Urinary bladder (tissue), 4 donors: ENCODE measurements at places on chromosomes 5 and 9. TPM values are rescaled to one million over a fixed set of nuclear protein-coding genes. Genes with fewer than 3 reads are reported as not detected.

GPRIN1 gene
- total RNA-seq: 1.3 TPM

GRCh38 chr9:93061260-93061751 lies 2.8 kb downstream of the SUSD3 start:
- DNase-seq: no peak

DNA sequence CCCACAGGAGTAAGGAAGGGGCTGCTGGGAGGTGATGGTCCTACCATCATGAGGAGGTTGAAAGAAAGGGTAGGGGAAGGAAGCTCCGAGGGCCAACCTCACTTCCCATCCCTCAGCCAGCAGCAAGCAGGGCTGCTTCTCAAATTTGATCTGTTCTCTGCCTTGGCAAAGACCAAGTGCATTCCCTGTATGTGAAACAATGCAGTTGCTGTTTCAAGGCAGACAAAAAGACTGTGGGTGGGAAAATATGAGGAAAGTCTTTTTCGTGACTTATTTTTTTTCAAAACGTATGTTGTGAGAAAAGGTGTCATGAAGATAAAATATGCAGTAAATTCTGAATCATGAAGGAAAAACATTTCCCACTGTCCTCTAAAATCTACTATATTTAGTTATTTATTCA lies 165.9 kb downstream of the ARSB start:
- no peak for DNase-seq

SLC1A1 gene
- total RNA-seq: 6.9 TPM

DNA sequence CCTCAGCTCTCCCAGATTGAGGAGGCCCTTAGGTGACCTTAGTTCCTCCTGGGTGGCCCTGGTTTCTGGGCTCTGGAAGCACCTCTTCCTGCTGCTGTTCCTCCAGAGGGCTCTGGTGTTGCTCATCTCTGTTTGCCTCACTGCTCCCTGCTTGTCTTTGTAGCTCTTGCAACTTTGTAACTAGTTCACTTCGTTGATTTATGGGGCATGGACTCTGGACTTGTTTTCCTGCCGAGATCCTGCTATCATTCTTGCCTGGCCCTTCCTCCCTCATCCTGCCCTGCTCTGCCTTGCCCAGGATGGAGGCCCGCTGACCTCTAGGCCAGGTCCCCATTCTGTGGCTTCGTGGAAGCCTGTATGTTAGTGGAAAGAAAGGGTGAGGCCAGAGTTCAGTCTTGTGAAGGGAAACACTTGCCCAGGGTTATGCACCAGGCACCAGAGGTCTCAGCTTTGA lies 169.3 kb downstream of the MACROH2A1 start:
- no peak for DNase-seq

DNA sequence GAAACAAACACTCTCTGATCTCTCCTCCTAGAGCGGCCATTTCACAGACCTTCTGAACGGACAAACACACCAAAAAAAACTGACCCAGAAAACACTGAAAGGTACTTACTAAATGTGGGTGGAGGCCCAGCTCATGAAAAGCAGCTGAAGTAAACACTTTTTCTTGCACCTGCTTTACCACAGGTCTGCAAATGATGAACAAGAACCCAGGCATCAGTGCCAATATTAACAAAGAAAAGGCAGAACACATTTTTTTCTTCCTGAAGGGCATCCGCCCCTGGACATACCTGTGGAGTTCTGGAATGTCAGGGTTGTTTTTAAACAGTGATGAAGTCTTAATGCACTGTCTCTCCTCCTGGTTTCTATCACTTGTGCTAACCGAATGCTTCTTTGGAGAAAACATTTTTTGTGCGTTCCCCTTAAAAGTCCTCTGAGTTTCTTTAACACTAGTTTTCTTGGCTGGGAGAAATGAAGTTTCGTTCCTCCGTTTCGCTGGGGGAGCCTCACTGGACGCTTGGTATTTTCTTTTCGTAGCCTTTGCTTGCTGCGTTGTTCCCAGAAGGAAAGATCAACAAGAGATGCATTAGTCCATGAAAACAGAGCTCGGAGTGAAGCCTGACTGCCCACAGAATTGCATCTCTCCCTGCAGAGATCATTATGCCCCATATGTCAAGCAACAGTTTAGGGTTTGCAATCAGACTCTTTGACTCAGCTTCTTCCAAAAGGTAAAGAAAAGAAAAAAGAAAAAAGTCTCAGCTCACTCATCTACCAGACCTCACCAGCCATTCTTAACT lies 7.4 kb downstream of the DDX31 start:
- DNase-seq: no peak

GRCh38 chr5:120913396-120913795 lies 449.3 kb downstream of the PRR16 start:
- DNase-seq: no peak

DNA sequence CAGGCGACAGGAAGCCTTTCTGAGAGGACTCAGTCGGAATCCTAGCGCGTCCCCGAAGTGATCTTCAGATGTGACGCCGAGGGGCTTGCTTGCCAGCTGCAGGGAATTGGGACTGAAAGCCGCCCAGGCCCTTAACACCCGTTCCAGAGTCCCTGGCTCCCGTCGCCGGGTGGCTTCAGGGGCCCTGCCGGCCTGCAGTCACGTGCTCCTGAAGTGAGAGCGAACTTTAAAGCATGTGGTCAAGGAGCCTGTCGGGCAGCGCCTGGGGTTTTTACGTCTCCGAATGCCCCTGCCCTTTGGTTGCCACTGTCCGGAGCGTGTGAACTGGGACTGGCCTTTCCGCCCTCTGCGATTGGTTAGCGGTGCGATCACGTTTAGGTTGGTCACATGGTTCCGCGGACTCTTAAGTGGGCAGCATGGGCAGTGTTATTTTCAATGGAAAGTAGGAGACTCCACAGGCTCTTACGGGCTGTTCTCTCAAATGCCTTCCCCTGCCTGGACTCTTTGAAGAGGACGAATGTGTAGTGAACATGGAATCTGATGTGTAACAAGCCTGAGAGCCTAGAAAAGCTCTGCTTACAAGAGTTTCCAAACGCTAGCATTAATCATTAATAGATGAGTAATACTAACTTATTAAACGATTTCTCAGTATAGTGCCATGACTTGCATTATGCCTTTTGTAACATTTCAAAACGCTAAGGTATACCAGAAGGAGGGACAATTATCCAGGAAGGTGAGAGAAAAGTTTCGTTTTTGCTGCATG lies 1.9 kb downstream of the VLDLR start:
- DNase-seq: peak; percentile 15

PCDHGA1 gene
- 1.2 TPM for total RNA-seq

GRCh38 chr5:99109894-99110293 lies 181.1 kb upstream of the CHD1 start:
- DNase-seq: no peak

GRCh38 chr5:84275609-84276008 lies 109.1 kb downstream of the EDIL3 start:
- no peak for DNase-seq

EQTN gene
- total RNA-seq: 0.74 TPM

DNA sequence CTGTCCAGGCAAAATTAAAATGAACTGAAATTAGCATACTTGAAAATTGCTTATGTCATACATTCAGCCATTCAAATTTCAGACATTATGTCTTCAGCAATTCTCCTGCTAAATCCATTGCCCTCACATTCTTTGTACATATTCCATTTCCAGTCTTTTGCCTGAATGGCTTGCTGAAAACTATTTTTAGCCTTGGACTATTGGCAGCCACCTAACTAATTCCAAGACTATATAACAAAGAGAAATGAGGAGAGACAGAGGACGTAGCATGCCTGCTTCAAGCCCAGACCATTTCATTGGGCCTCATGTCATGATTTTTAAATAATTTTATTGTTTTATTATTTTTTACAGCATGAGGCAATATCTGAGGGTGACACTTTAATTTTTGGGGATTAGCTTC lies 100.3 kb downstream of the MRPS30 start:
- DNase-seq: no peak

GRCh38 chr9:23543419-23543818 lies 282.6 kb downstream of the ELAVL2 start:
- no peak for DNase-seq

DNA sequence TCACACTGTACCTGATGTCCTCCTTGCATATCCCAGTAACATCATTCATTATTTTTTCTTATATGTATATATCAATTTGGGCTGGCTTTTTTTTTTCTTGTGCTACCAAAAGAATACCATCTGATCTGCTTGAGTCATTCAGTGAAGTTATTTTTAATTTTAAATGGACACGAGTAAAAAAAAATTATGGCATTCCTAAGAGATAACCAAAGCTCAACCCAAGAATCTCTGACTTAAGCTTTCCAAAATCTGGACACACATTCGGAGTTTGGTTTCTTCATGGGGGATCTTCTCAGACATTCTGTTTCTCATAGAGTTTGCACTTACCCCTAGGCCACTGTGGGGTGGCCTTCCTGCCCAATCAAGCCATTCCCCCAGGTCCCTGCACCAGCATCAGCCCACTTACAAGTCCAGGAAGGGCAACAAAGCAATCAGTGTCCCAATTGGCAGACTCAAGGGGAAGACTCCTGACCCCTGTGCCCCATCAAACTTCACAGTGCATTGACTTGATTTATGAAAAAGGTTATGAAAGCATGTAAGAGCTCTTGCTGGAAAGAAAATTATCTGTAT lies 49.2 kb upstream of the SPDL1 start:
- no peak for DNase-seq

NTMT1 gene
- total RNA-seq: 12.8 TPM

DNA sequence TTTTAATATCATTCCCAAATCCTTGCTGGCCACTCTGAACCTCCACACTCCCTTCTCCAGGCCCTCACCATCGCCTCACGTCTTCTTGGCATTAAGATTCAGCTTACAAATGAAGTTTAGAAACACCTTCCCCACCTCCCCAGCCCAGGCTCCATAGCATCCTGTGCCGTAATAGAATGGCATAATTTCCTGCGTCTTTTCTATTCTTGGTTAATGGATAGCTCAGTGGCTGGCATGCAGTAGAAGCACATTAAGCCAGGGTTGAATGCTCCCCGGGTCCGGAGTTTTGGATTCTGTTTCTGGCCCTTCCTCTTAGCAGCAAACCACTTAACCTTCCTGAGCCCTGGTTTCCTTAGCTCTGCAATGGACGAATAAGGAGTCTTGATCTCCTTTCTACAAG lies 13.8 kb downstream of the WWC1 start:
- DNase-seq: no peak

GRCh38 chr5:80238778-80239679 lies 16.8 kb downstream of the SERINC5 start:
- no peak for DNase-seq

GMCL2 gene
- 0.16 TPM for total RNA-seq

SUSD1 gene
- total RNA-seq: 19.9 TPM

ACSL6 gene
- total RNA-seq: 2.3 TPM

PHYHD1 gene
- total RNA-seq: 16.8 TPM

DNA sequence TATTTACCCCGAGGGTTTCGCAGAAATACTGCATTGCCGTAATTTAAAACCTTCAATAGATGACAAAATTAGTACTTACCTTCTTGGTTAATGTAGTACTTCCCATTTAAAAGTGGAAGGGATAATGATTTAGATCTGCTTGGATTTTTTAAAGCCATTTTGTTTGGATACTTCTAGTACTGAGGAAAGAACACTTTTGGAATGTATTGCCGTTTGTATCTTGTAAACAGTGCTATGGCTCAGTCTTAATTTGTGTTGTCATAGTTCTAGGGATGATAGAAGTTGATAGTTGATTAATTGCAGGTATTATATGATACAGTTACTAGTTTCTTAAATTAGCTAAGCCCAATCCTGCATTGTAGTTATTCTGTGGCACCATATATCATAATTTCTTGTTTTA lies 33.1 kb downstream of the TNPO1 start:
- no peak for DNase-seq

GRCh38 chr5:74935752-74936091 lies 69.5 kb upstream of the FAM169A start:
- DNase-seq: no peak

SCGB3A2 gene
- not detected for total RNA-seq

ANKRD33B gene
- 4.4 TPM for total RNA-seq

OLFM1 gene
- 21.8 TPM for total RNA-seq

F12 gene
- not detected for total RNA-seq

GRCh38 chr5:150044329-150044681 lies 42.0 kb downstream of the CSF1R start:
- no peak for DNase-seq

- DNase-seq: no peak
These were observed 516.5 kb downstream of the DNAH5 start for GRCh38 chr5:13427827-13428557.

GRCh38 chr5:10401498-10401897 lies 40.2 kb upstream of the ROPN1L start:
- DNase-seq: no peak

ZNF300 gene
- 21.3 TPM for total RNA-seq

DNA sequence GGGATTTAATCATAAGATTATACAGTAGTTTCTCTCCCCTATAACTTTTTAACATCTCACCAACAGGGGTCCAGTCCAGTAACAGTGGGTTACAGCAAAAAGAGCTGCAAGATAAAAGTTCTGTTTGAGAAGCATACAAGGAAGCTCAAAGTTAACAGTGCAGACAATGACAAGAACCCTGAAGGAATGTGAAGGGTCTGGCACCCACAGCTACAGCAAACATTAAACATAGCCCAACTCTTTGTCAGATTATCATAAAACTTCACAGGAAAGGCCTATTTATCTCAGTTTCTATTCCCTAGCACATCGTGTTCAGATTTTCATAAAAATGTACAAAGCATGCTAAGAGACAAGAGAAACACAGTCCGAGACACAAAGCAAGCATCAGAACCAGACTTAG lies 309.4 kb downstream of the DIRAS2 start:
- DNase-seq: no peak

DNA sequence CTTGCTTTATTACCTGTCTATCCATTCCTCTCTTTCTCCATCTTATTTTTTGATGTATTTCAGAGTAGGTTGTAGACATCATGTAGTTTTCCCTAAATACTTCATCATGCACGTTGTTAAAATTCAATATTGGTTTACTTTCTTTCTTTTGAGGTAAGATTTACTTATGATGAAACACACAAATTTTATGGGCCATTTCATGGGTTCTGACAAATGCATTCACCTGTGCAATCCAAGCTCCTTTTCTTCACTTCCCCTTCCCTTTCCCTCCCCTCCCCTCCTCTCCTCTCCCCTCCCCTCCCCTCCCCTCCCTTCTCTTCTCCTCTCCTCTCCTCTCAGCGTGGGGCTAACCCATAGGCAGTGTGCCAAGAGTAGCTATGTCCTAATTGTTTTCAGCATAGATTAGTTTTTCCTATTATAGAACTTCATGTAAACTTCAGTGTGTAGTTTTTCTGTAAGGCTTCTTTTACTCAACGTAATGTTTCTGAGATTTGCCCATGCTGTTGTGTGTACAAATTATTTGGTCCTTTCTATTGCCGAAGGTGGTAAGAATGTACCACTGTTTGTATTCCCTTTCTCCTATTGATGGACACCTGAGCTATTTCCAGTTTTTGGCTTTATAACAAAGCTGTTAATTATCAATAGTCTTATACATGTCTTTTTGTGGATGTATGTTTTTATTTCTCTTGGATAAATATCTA lies 92.9 kb upstream of the CLINT1 start:
- no peak for DNase-seq

SPINK5 gene
- total RNA-seq: 0.21 TPM

GRCh38 chr9:124558777-124559470 lies 51.7 kb upstream of the NR5A1 start:
- DNase-seq: no peak
